ENCODE measurements at places on chromosomes 5 and 9.

DNA sequence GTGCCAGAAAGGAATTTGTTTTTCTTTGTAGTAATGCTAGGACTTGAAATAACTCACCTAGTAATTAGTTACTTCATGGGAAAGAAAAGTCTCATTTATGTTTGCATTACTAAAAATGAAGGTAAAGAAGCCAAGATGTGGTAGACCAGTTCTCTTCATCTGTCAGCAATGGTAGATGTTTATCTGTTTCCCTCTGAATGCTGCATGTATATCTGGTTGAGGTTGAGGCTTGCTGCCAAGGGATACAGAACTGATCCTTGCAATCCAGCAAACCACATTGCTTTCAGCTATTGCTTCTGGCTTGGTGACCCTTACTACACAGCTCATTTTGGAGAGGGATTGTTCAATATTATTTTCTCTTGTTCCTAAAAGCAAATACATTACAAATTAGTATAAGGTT is 73.6 kb downstream of the ZNF474 start:
- DNase-seq, result no peak

GRCh38 chr5:71810471-71811195 is 91.6 kb downstream of the CARTPT start:
- no peak for DNase-seq

- DNase-seq, result no peak
Measured at GRCh38 chr9:122125509-122126330, 32.6 kb upstream of the TTLL11 start.

GRCh38 chr5:136686192-136686872 is 321.0 kb upstream of the TRPC7 start:
- no peak for DNase-seq

Data from NCI-H1105 treated with DMSO at 0.1 percent for 48 hours (cell line).